ENCODE measurements at places on chromosomes 16 and 17.

- no peak for DNase-seq
These were observed 76.0 kb downstream of the VMP1 start for GRCh38 chr17:59783221-59784047.

DNA sequence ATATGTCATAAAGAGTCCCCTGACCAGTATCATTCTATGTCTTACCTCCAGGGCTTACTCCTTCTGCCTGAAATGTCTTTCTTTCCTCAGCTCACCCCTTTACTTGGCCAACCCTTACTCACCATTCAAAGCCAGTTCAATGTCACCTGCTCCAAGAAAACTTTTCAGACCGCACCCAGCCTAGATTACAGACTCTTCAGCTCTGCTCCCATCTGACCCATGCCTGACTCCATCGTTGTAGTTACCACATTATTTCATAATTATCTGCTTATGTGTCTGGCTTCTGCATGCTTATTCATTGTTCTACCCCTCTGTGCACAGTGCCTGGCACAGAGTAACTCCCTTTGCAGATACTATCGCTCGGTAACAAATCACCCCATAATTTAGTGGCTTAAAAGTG lies 62.5 kb upstream of the TOB1 start:
- no peak for DNase-seq

GRCh38 chr17:78769196-78769773 lies 12.8 kb downstream of the CYTH1 start:
- no peak for DNase-seq

DNA sequence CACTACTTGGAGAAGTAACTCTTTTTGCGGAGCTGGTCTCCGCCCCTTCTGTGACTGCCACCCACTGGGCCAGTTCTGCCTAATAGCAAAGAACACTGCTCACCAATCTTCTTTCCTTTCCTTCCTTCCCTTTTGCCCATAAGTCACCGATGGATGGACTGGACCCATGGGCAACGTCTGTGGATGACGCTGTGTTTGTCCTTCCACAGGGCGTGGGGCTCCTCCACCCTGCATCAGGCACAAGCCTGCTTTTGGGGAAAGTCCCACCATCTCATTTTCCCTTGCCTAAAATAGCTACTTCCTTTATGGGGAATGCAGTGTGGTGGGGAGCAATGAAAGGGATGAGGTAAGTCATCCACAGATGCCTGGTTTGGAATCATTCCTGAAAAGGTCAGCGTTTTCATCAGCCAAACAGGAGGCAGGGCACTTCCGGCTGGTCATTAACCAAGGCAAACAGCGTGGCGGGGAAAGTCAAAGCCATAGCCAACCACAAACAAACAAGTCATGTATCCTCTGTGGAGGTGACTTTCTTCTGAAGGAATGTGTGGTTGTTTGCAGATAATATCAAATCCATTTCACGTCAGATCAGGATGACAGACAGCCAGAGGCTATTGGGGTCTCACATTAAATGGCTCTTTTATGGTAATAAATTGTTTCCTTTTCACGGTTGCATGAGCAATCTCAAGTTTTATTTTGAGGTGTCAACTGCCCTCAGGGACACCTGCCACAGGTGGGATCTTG lies 30.7 kb upstream of the MED9 start:
- DNase-seq, result no peak

GRCh38 chr17:19306160-19307111 lies 56.1 kb downstream of the B9D1 start:
- DNase-seq, result no peak

DNA sequence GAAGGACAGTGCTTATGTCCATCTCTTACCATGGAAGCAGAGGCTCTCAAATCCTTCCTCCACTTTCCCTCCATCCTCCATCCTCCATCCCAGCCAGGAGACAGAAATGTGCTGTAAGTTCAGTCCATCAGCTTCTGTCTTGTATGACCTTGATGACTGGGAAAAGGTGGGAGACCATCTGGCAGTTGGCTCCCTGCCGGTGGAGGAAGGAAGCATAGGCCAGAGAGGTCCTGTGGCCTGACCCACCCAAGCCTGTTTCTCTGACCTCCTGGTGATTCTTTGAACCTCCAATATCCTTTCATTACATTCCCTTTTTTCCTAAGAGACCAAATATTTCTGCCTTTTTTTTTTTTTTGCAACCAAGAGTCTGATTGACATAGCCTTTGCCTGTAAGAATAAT lies 215.3 kb downstream of the ABCC12 start:
- DNase-seq, result no peak

DNA sequence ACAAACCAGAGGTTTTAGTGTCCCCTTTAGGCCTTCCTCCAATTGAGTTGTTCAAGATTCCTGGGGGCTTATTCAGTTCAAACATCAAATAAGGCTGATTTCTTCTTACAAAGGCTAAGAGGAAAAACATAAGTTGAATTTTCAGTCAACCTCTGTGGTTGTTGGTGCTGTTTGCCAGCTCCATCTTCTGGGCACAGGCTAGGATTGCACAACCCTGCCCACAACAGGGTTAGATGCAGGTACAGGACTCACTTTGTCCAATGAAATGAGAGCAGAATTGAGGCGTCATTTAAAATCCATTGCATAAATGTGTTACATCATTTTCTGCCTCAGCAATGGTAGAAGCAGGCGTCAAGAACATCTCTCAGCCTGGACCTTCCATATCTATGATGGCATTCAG lies 173.3 kb downstream of the PMP22 start:
- DNase-seq, result no peak

DNA sequence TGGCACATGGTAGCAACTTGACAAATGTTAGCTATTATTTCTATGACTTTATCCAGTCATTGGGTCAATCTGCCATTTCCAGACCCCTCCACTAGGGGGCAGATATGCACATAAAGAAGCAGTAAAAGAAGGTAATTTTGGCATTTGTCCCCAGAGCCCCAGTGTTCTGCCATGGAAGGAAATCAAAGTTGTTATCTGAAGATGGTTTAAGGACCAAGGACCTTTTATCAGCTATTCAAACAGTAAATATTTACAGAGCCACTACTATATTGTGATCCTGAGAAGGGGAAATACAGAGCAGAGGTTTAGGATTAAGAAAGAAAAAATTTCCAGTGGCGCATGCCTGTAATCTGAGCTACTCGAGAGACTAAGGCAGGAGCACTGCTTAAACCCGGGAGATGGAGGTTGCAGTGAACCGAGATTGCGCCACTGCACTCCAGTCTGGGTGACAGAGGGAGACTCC lies 20.0 kb downstream of the TRAF4 start:
- peak; percentile 21 for DNase-seq

GRCh38 chr16:80202831-80203413 lies 337.9 kb upstream of the DYNLRB2 start:
- DNase-seq, result no peak

GRCh38 chr17:48489781-48490180 lies 41.0 kb downstream of the HOXB1 start:
- no peak for DNase-seq

DNA sequence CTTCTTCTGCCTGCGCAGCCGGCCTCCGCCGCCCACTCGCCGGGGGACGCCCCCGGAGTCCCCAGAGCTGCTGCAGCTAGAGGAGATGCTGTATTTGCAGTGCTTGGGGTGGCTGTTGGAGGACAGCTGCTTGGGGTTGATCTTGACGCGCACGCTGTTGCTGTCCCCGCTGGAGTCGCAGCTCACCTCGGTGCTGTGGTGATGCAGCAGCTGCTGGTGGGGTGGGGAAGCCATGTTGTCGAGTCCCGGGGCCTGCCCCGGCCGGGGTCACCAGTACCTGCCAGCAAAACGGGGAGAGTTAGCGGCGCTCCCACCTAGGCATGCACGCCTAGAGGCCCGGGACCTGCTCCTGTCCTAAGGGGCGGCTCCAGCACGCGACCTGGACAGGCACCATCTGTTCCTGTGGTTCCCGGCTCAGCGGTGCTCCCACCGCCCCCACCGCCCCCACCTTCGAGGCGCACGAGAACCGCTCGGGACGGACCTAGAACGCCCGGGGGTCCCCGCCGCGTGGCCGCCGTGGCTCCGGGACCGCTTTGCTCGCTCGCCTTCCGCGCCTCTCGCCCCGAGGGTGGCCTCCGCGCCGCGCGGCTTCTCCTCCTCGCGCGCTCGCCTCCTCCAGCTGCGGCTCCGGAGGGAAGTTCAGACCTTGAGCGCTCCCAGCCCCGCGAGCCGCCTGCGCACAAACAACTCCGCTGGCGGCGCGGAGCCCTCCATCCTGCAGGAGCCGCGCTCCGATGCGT lies 863 bp downstream of the ADCY9 start:
- peak; percentile 59 for DNase-seq

DNA sequence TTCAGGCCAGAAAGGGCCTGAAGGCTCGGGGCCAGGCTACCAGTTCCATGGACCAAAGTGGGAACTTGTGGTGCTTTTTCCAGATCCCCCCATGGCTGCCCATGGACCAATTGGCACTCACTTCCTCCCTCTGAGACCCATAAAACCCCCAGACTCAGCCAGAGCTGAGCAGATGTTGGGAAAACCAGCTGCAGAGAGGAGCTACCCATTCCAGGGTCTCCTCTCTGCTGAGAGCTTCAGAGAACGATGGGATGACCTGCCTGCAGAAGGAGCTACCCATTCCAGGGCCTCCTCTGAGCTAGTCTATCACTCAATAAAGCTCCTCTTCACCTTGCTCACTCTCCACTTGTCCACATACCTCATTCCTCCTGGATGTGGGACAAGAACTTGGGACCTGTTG lies 52.2 kb upstream of the MED9 start:
- no peak for DNase-seq

- DNase-seq, result no peak
These were observed 63.0 kb upstream of the CBX4 start for GRCh38 chr17:79902146-79902791.

DNA sequence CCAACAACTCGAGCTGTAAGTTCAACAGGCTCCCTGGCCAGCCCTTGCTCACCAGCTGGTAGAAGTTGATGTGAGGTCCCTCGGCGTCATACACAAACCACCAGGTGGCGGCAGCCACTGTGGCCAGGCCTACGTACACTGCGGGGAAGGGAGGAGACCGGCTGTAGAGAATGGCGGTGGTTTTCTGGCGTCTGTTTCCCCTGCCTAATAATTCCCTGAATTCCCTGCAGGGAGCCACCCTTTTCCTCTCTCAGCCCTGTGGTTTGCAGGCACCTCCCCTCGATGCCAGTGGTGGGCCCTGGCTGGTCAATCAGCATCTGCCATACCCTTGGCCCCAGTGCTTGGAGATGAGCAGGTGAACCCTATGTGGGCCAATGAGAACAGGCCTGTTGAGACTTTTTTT lies 18.9 kb upstream of the P2RX1 start:
- peak; percentile 32 for DNase-seq

DNA sequence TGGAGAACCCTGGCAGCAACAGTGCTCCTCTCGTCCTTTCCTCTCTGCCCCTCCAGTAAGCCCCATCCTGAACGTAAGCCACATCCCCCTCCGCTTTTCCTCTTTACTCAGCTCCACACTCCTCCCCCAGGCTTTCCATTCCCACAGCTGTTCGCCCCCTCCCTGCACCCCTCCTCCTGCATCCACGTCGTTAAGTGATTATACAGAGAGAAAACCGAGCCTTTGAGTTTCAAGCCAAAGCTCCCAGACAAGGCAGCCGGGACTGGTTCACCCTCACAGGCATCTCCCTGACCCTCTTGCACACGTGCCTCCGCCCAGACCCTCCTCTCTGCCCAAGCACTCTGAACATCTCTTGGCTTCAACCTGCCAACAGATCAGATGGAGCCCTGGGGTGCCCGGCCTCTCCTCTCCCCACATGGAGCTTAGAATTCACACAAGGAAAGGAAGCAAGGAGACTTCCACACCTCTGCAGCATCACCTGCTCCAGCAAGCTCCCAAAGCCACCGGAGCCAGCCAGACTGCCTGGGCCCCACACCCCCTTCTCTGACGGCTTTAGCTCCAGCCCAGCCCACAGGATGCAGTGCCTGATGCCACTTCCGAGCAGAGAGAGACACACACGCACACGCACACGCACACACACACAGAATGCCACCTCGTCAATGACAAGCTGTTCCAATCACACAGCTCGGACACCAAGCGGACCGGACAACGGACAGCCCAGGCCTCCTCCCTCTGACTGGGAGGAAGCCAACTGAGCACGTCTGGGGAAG lies 99.9 kb upstream of the CCL2 start:
- no peak for DNase-seq

DNA sequence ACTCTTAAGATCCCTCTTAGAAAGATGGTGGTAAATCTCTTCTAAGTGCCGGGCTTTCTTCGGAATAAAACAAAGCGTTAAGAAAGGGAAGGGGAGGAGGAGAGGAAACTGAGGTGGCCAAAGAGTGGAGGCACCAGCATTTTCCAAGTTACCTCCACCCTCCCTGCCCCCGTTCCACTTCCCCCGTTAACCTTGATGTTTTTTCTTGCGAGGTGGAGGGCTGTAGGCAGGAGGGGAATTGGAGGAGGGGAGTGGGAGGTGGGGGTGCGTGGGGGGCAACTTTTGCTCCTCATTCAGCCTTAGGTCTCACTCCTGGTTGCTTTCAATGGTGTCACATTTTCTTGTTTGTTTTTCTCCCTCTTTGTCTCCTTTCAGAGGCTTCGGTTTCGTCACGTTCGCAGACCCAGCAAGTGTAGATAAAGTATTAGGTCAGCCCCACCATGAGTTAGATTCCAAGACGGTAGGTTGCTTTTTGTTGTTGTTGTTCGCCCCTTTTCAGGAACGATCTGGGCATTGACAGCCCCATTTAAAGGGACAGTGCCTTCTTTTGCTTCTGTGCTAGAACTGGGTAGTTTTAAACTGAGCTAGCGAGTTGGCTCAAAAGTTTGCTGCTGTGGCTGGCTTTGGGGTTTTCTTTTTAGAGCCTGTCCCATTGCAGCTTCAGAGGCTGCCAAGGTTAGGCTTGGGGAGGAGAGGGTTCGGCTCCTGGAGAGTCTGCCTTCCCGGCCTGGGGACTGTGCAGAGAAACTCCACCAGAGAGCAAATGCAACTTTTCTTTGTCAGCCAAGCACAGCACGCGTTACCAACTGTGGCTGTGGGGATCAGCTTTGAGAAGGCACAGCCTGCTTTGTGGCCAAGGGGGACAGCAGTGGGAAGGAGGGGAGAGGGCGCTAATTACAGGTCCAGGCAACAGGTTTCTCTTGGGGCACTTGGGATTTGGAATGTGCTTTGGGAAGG lies 1.9 kb downstream of the MSI2 start:
- no peak for DNase-seq

DNA sequence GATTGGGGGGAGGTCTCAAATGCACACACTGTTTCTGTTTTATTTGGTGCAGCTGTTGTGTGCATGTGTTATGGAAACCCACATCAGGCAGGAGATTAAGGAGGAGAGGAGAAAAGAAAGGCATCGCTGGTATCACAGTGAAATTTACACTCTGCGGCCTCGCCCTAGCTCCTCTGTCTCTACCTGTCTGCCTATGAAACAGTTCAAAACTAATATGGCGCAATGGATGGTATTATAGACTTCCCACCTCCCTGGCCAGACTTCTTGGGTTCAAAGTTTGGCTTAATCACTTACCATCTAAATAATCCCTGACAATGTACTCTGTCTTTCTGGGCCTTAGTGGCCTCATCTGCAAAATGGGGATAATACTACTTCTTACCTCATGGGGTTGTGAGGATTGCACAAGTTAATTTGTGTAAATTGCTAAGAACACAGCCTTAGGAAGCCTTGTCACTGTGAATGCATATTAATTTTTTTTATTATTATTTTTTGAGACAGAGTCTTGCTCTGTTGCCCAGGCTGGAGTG lies 1.4 kb upstream of the ABCC1 start:
- DNase-seq, result no peak

- DNase-seq, result no peak
These were observed 108.7 kb downstream of the VAT1L start for GRCh38 chr16:77897129-77897437.
